ENCODE measurements at places on chromosomes 5 and 9.

GRCh38 chr5:17157916-17158529 is 59.4 kb upstream of the BASP1 start:
- no peak for DNase-seq

- no peak for DNase-seq
Measured at GRCh38 chr5:155307229-155307628, 293.7 kb downstream of the KIF4B start.

DNA sequence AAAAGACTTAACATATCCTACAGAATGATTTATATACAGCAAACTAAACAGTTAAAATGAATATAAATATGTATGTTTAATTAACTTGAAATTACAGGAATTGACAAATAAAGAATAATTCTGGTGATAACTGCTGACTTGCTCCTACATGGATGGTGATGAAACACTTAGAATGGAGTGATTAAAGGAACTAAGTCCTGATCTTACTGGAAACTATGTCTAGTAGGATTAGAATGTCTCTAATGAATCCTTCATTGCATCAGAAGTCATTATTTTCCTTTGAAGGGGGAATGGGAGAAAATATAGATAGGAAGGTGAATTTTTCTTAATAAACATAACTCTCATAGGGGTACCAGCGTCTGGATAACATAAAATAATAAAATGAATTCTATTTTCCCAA is 77.1 kb downstream of the CAMK4 start:
- no peak for DNase-seq

- no peak for DNase-seq
Measured at GRCh38 chr5:61000887-61001286, 55.9 kb downstream of the NDUFAF2 start.

- no peak for DNase-seq
Measured at GRCh38 chr9:131160416-131161112, 35.2 kb downstream of the NUP214 start.

GRCh38 chr9:1890816-1891215 is 124.3 kb upstream of the SMARCA2 start:
- DNase-seq, result no peak

DNA sequence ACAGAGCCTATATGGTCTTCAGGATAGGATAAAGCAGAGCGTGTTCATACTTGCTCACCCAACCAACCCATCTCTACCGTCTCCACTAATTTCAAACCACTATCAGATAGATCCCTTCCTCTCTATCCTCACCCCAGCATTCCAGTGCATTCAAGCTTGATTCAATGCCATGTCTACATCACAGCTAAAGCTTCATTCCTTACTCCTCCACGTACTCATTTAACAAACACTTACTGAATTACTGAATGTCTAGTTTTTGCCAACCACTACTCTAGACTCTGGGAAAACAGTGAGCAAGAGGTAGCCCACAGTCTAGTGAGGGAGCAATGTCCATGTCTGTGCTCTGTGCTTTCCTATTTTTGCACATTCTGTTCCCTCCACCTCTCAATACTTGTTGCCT is 163.5 kb upstream of the MSX2 start:
- DNase-seq, result no peak

DNA sequence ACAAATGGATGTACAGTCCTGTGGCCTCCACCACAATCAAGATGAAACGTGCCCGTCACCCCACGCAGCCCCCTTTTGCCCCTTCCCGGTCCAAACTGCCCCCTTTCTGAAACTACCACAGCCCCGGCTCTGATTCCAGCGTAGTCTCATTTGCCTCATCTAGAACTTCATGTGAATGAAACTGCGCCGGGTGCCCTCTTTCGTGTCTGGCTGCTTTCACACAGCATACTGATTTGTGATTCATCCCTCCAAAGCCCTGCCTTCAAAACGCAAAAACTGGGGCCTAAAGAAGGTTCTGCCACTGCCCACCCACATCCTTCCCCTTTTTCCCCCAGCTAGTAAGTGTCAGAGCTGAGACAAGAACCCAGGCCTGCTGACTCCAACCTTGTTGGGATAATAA is 31.5 kb upstream of the NCS1 start:
- DNase-seq, result no peak

DNA sequence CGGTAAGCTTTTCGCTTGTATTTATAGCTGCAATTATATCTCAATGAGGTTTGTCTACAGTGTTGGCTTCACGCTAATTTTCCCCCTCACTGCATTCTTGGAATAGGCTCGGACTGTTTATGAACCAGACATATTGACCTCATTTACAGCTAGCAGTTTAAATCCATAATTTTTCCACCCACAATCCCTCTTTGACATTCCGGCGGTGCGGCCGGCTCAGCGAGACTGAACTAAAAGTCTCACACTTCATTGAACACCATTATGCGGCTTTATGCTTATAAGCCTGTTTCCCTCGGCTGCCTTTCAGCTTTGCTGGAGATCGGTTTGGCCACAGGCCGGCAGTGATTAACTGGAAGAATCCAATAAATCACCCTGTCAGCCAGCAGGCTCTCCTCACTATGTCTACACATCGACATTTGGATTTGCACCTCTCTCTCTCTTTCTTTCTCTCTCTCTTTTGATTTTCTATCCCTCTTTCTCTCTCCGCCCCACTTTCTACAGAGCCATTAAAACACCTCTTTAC is 315.0 kb upstream of the TLE4 start:
- DNase-seq, result peak; percentile 54

GRCh38 chr5:135391116-135391868 is 7.7 kb downstream of the MACROH2A1 start:
- no peak for DNase-seq

DNA sequence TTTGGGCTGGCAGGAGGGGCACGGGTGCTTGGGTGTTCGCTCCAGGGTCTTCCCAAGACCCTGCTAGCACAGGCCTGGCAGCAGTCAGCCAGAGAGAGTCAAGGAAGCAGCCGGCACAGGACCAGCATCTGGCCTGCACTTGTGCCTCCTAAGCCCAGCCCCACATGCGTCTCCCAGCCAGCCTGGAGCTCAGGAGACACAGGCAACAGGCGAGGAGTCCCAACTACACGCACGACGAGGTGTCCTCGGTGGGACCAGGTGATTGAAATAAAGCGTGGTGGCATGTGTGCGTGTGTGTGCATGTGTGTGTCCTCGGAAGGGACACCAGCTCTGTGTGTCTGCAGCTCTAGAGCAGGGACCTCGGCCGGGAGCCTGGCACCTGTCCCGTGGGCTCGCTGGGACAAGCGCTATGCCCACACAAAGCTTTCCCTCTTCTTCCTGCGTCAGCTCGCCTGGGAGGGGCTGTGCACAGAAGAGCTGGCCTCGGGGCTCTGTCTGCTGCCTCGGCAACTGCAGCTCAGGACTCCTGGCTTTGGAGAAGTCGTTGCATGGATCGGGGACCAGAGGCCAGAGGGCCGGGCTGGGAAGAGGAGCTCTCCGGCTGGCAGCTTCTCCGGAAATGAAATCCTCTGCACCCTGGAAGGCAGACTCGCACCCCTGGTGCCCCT is 14.7 kb upstream of the SLC9A3 start:
- no peak for DNase-seq

GRCh38 chr5:83323557-83324180 is 147.9 kb upstream of the VCAN start:
- no peak for DNase-seq

DNA sequence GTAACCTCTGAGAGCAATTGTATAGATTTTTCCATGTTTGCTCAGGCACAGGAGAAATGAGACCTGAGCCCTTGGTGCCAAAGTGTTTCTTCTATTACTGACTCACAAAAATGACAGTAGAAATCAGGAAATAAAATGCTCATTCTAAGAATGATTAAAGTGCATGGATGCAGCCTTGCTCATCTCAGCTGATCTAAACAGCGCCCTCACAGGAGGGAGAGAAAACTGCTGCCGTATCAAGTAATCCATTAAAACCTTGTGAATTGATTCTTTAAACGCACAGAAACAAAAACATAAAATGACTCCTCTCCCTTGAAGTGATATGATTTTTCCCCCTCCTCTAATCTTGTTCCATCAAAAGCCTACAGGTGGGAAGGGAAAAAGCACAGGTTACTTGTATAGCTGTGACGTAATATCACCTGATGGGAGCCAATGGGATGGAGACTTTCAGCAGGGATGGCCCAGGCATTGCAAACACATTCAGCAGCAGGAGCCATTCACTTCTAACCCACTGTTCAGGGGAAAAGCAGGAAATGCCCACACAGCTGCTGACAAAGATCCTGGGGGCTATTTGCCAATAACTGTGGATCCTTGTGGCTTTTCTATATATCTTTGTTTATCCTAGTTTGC is 76.7 kb downstream of the PLCXD3 start:
- DNase-seq, result peak; percentile 57

DNA sequence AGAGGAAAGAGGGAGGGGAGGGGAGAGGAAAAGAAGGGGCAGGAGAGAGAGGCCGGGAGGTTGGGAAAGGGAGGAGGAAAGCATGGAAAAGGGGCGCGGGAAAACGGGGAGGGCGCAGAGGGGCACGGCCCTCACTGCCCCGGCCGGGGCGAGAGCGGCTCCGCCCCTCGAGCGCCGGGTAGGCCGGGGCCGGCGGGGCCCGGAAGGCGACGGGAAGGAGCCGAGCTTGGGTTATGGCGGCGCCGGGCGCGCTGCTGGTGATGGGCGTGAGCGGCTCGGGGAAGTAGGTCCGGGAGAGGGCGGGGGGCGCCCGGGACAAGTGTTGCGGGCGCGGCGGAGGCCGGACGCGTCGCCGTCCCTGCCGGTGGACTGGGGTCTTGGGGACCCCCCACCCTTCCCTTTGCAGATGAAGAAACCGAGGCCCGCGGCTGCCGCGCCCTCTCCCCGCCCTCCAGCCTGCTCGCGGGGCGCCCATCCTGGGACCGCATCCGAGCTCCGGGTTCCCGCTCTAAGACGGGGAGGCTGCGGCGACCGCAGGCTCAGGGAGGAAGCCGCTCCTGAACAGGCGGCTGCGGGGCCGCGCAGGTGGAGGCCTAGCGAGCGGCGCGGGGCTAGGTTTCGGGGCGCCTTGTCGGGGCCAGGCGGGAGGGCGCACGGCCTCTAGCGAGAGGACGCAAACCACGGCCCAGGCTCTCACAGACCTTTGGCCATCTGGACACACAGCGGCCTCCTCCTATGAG is at the start of gene IDNK:
Gene IDNK (plus strand): TSS at position 205 of the 740 bp plus-strand sequence. CDS start 29 bp downstream, at position 234.
- peak; percentile 66 for DNase-seq

GRCh38 chr5:110414360-110414759 is 312.1 kb downstream of the TMEM232 start:
- DNase-seq, result no peak

- no peak for DNase-seq
Measured at GRCh38 chr5:16819522-16820167, 116.4 kb downstream of the MYO10 start.

GRCh38 chr9:27533311-27533710 is 3.7 kb upstream of the MOB3B start:
- no peak for DNase-seq

- DNase-seq, result no peak
Measured at GRCh38 chr5:131217791-131218190, 46.1 kb upstream of the CDC42SE2 start.

GRCh38 chr5:73558950-73559349 is 6.5 kb downstream of the ANKRA2 start:
- DNase-seq, result no peak

GRCh38 chr9:134056483-134057306 is 11.1 kb downstream of the BRD3 start:
- peak; percentile 22 for DNase-seq

GRCh38 chr9:8651070-8651845 is 851.7 kb upstream of the DMAC1 start:
- DNase-seq, result no peak

GRCh38 chr9:137136261-137136880 is 2.6 kb upstream of the GRIN1 start:
- no peak for DNase-seq

DNA sequence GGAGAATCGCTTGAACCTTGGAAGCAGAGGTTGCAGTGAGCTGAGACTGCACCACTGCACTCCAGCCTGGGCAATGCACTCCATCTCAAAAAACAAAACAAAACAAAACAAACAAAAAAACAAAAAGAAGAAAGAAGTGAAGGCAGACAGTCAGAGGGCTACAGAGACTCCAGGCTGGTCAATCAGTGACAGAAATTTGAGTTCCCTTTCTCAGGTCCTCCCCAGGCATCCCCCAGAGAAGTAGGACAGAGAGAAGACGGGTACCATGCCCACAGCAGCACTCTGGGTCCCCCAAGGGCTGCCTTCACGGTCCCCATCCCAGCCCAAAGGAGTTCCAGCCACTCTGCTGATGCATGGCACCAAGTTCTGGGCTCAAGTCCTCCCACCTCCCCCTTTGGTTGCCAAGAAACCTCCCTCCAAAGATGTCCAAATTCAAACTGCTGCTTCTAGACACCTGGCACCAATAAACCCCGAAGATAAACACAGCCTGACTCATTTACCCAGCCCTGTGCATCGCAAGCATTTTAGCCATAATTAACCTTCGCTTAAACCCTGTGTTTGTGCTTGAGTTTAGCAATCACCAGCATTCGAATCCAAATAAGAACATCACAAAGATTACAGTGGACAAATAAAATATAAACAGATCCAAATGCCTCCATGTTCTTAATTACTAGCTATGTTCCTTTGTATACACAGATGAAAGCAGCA is 24.0 kb downstream of the SEMA4D start:
- no peak for DNase-seq

DNA sequence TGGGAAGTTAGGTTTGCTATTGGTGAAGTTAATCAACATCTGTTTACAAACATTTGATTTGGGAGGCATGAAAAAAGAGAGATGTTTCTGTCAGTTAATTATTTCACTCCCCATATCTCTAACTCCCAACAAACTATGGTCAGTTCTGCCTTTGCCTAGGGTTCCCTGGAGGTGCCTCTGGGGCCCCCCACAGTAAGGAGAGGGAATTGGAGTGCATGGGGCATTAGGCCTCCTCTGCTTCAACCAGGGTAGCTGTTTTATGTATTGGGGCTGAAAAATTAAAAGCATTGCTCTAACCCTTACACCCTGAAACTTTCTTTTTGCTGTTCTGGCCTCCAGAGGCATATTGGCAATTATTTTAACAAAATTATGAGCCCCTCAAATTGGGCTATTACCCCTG is 32.3 kb downstream of the RUSC2 start:
- DNase-seq, result no peak

DNA sequence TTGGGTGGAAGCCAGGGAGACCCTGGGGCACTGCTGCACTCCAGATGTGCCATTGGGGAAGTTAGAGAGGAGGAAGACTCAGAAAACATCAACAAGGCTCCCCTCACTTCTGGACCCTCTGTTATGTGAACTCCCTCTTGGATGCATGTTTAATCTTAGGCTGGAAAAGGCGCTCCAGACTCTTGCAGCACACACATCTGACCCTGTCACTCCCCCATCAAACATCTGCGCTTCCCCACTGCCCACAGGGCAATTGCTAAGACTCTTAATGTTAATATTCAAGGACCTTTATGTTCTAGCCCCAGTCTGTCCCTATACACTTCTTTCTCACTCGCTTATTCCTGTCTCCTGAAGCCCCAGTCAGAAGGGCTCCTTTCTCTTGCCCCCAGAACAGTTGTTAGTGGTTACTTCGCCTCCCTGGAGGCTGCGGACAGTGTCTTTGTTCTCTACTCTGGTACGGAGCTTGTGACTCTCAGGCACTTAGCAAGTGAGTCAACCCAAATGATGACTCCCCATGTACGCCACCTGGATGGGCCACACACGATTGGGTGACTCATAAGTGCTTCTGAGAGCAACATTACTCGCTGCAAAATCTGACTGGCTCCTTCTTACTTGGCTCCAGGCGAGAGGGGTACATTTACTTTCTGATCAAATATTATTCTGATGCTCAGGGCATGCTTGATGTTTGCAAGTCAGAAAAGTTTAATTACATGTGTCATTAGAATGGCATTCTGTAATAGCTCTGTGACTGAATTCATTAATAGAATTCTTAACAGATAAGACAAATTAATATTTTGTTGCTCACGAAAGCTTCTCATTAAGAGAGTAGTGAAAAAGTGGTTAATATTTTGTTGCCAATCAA is 193.6 kb downstream of the HSPA4 start:
- no peak for DNase-seq

Measured in glutamatergic neuron (in vitro differentiated cells).